SJSA1 (cell line): ENCODE measurements at places on chromosomes 7 and 10.

DNA sequence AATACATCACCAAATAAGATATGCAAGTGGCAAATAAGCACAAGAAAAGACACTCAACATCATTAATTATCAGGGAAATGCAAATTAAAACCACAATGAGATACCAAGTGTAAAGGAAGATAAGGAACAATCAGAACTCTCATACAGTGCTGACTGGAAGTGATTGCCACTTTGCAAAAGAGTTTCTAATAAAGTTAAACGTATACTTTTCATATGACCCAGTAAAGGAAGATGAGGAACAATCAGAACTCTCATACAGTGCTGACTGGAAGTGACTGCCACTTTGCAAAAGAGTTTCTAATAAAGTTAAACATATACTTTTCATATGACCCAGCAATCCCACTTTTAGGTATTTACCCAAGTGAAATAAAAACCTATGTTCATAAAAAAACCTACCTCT is 12.2 kb upstream of the JMJD1C start:
- DNase-seq: no peak

DNA sequence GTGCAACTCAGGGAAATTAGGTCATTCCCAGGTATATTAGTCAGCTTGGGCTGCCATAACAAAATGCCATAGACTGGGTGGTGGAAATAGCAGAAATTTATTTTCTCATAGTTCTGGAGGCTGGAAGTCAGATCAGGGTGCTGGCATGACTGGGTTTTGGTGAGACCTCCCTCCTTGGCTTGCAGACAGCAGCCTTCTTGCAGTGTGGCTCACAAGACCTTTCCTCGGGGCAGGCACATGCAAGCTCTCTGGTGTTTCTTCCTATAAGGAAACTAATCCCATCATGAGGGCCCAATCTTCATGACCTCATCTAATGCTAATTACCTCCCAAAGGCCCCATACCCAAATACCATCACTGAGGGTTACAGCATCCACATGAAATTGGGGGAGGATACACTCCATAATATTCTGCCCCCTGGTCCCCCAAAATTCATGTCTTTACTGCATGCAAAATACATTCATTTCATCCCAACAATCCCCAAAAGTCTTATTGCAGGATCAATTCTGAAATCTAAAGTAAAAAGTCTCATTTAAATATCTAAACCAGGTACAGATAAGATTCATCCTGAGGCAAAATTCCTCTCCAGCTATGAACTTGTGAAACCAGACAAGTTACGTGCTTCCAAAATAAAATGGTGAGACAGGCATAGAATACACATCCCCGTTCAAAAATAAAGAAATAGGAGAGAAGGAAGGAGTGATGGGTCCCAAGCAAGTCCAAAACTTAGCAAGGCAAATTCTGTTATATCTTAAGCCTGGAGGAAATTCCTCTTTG is 17.4 kb upstream of the CBLL1 start:
- no peak for DNase-seq

DNA sequence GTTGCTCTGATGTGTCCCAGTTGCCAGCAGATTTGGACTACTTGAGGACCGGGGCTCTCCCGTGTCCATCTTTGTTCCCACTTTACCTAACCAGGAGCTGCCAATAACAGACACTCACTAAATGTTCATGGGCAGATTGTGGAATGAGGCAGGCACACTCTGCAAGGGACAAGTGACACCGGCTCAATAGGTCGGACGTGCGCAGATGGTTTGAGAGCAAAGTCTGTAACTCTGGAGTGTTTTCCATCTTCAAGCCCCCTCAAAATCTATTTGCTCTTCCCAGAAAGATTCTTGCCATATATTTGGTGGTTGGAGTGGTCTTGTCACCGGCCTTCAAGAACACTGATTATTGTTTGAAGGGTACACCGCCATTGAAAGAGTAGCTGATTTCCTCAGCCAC is 47.2 kb downstream of the THNSL1 start:
- no peak for DNase-seq

GRCh38 chr10:88932539-88933256 is 19.9 kb downstream of the ACTA2 start:
- peak; percentile 74 for DNase-seq

- DNase-seq: no peak
These were observed 178.3 kb downstream of the SEM1 start for GRCh38 chr7:96531331-96531730.

DNA sequence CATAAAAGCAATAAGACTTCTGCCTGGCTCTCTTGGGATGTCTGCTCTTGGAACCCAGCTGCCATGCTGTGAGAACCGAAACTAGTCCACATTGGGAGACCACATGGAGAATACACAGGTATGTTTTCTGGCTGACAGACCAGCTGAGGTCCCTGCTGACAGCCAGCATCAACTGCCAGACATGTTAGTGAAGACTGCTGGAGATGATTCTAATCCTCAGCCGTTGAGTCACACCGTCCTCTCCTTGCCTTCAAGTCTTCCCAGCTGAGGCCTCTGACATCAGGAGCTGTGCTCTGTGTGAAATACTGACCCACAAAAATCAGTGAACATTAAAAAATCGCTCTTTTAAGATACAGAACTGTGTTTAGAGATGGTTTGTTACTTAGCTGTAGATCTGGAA is 36.9 kb upstream of the AGR2 start:
- no peak for DNase-seq

GRCh38 chr7:25031432-25031831 is 51.5 kb upstream of the OSBPL3 start:
- no peak for DNase-seq

GRCh38 chr7:149048805-149049204 is 20.5 kb upstream of the PDIA4 start:
- no peak for DNase-seq

DNA sequence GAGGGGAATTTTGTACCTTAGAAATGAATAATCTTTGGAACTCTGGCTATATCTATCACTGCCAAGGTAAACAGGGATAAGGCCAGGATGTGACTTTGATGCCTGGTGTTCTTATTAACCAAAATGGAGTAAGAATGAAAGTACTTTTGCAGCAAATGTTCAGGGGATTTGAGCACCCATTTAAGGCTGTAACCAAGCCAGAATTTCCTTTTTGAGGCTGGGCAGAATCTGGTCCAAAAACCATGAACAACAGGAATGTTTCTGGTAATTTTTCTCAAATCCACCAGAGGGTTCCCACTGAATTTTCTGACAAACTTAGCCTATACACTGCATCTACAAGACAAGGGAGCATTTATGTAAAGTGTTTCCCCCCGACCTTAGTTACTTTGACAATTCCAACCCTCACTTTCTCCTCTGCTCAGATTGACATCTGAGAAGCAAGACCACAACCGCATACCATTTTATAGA is 120.6 kb downstream of the BAMBI start:
- DNase-seq: no peak

- DNase-seq: no peak
These were observed 78.7 kb upstream of the PPP2R2D start for GRCh38 chr10:131822013-131822691.
